Chondrocyte (in vitro differentiated cells): ENCODE measurements at places on chromosomes 2 and 18. TPM values are rescaled to one million over a fixed set of nuclear protein-coding genes. Genes with fewer than 3 reads are reported as not detected.

- no peak for DNase-seq
- H3K4me3 ChIP-seq, result no peak overlapping the region
Observed at GRCh38 chr2:29014811-29015421, 33.8 kb downstream of the TOGARAM2 start.

DNA sequence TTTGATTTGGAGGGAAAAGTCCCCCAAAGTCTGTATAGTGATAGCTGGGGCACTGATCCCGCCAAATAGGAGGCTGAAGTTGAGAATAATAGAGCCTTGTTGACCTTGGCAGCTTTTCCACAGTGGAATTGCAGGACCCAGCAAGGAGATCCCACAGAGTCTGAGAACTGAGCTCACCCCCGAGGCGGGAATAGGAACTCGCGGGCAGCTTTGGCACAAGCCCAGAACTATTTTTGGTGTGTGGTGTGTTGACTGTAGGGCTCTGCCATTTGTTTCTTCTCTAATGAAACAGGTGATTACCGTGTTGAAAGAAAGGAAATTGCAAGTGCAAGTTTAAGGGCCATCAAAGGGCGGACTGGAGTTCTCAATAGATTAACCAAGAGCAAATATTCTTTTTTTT, 34.0 kb downstream of the SH3RF3 start:
- DNase-seq, result no peak
- no peaks in the 10 kb centered on the region for H3K36me3 ChIP-seq
- peaks cover 86% of the 10 kb centered on the region for H3K4me1 ChIP-seq
- no peaks in the 10 kb centered on the region for H3K27me3 ChIP-seq

DNA sequence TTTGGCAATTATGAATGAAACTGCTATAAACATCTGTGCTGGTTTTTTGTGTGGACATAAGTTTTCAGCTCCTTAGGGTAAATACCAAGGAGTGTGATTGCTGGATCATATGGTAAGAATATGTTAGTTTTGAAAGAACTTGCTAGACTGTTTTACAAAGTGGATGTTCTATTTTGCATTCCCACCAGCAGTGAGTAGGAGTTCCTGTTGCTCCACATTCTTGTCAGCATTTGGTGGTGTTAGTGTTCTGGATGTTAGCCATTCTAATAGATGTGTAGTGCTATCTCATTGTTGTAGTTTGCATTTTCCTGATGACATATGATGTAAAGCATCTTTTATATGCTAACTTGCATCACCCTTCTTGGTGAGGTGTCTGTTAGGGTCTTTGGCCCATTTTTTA, 304.6 kb downstream of the NUP35 start:
- no peak overlapping the region for H3K27ac ChIP-seq
- H3K36me3 ChIP-seq, result no peaks in the 10 kb centered on the region
- no peak overlapping the region for H3K4me3 ChIP-seq
- H3K27me3 ChIP-seq, result peaks cover 1% of the 10 kb centered on the region
- no peaks in the 10 kb centered on the region for H3K4me1 ChIP-seq

DNA sequence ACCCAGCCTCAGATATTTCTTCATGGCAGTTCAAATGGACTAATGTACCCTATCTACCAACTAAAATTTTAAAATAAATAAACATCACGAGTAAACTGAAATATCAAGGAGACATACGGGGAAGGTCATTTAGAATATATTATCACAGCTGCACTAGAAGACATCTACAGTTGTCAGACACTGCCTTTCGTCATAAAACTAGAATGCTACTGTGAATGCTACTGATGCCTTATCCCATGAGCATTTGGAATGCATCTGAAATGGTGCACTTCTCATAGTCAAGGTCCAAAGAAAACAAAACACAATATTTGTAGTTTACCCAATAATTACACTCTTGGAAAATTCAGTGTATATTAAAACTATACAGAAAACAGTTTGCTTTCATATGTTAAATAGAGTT, 165.2 kb downstream of the MREG start:
- H3K4me1 ChIP-seq, result peaks cover 60% of the 10 kb centered on the region
- H3K36me3 ChIP-seq, result peaks cover 2% of the 10 kb centered on the region
- no peaks in the 10 kb centered on the region for H3K27me3 ChIP-seq
- H3K4me3 ChIP-seq, result no peak overlapping the region
- peak overlapping the region; percentile 70 for H3K27ac ChIP-seq

GRCh38 chr2:236193026-236193425, 24.8 kb upstream of the GBX2 start:
- peaks cover 4% of the 10 kb centered on the region for H3K4me1 ChIP-seq
- DNase-seq, result no peak

- no peak overlapping the region for H3K4me3 ChIP-seq
- no peak overlapping the region for H3K27ac ChIP-seq
- DNase-seq, result no peak
- no peaks in the 10 kb centered on the region for H3K4me1 ChIP-seq
- peaks cover 47% of the 10 kb centered on the region for H3K27me3 ChIP-seq
Observed at GRCh38 chr2:118865106-118865505, 17.7 kb upstream of the EN1 start.

GRCh38 chr18:56843241-56843640, 192.1 kb downstream of the WDR7 start:
- H3K27ac ChIP-seq, result no peak overlapping the region
- no peak for DNase-seq
- H3K4me3 ChIP-seq, result no peak overlapping the region
- H3K27me3 ChIP-seq, result no peaks in the 10 kb centered on the region

- no peak overlapping the region for H3K4me3 ChIP-seq
- H3K36me3 ChIP-seq, result no peaks in the 10 kb centered on the region
- peaks cover 8% of the 10 kb centered on the region for H3K4me1 ChIP-seq
- no peak overlapping the region for H3K27ac ChIP-seq
Observed at GRCh38 chr2:119477113-119477505, 45.5 kb downstream of the TMEM37 start.

GRCh38 chr2:130337735-130338325, 4.9 kb upstream of the IMP4 start:
- H3K36me3 ChIP-seq, result peaks cover 14% of the 10 kb centered on the region
- peak overlapping the region; percentile 75 for H3K4me3 ChIP-seq
- no peaks in the 10 kb centered on the region for H3K27me3 ChIP-seq
- peak overlapping the region; percentile 88 for H3K27ac ChIP-seq
- peaks cover 29% of the 10 kb centered on the region for H3K4me1 ChIP-seq

The SPOPL gene
- 9.9 to 16.2 TPM (median 14.7 TPM) in 3 replicates for total RNA-seq

The RSAD2 gene
- total RNA-seq, result 0.12 to 0.22 TPM in 2 of 3 replicates, not detected in the other

The AOX1 gene
- total RNA-seq, result 1.7 to 3.4 TPM (median 2.0 TPM) in 3 replicates
